ENCODE measurements at places on chromosomes 4 and X. TPM values are rescaled to one million over a fixed set of nuclear protein-coding genes. Genes with fewer than 3 reads are reported as not detected.

HOPX gene
- 7.8 TPM for total RNA-seq

GASK1B gene
- total RNA-seq: 56.9 TPM

COL25A1 gene
- total RNA-seq: 0.26 TPM

TMEM47 gene
- 43.8 TPM for total RNA-seq

DNA sequence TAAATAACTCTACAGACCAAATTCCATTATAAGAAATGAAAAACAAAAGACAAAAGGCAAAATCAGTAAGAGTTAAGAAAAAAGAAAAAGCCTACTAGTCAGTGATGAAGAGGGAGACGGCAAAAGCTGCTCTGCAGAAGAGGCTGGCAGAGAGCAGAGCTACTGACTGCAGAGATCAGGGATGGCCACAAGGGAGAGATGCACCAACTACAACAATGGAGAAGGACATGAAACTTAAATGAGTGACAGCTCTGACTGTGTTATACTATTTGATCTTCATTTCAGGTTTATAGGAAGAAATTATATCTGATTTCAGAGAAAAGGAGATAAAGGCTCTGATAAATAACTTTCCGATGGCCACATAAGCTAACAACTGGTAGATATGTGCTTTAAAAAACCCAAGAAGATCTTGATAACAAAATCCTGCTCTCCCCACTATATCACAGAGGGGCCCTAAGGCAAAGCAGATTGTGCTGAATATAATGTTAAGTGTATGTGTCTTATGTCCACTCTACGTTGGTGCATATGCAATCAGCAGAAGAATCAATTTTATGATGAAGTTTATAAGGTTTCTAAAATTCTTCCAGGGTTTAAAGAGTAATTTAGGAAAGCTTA is 58.4 kb upstream of the COX18 start:
- DNase-seq: no peak

DNA sequence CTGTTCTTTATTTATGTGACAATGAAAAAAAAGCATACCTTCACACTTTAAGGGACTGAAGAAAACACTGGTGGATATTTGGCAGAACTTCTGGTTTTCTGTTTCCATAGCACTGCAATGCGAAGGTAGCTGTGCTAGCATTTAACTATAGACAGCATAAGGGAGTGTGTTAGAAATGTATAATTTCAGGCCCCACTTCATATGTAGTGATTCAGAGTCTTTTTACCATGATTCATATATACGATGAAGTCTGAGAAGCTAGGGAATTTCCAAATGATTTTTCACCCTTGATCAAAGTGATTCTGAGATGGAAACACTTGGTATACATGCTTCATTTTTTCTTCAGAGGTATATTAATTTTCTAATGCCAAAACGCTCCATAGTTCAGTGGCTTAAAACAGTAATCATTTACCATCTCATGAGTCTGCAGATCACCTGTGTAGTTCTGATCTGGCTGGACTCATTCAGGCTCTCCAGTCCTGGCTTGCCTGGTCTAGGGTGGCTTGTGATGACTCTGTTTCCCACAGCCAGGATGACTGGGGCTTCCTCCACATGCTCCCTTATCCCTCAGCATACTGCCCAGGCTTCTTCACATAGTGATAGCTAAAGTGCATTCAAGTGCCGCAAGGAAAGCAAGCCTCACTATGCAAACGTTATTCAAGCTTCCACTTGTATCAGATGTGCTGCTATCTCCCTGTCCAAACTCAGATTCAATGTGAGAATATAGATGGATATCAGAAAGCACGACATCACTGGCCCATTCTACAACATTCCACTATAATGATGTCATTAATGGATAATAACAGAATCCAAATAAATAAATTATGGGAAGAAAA is 790.1 kb downstream of the TECRL start:
- DNase-seq: no peak

GRCh38 chr4:87895964-87896621 is 63.3 kb downstream of the MEPE start:
- peak; percentile 70 for DNase-seq

DNA sequence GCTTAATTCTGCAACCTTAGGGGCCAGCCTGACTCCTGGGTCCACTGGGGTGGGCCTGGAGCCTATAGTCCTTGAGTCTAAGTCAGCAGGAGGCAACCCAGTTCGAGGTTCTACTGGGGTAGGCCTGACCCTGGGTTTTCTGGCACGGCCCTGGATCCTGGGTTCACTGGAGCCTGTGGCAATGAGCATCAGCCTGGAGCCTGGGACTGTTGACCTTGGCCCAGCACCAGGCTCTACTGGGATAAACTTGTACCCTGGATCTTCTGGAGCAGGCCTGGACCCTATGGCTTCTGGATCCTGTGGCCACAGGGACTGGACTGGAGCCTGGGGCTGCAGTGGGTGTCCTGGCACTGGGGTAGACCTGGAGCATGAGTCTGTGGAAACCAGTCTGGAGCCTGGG is 874.3 kb upstream of the INTU start:
- DNase-seq: no peak

DNA sequence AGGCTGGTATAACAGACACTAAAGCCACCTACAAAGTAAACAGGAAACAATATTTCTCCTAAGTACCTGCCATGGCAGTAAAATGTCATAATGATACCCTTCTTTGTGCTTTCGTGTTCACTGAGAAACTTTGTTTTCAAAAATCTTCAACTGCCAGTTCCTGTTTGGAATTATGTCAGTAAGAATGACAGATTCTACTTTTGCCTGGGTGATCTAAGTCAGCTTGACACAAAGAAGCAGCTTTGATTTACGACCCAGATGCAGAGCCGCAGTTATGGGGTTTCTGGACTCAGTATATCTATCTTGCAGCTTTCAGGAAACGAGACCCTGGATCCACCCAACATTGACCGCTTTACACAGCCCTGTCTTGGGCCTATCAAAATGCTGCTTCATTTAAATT is 71.2 kb downstream of the SNX25 start:
- no peak for DNase-seq

DNA sequence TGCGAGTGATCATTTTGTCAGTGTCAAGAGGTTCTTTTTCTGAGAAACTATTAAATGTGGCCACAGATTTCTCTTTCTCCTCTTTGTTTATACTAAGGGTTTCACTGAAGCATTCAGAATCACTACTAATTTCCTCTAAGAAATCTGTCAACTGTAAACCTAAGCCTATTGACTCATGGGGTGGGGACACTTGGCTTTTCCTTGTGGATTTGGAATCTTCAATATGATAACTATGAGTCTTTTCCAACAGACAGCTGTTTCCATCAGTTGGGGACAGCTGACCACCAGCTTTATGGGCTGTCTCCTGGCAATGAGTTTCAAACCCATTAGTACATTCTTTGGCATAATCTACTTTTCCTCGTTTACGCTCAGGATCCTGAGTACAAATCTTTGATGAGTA is 13.8 kb downstream of the PGRMC1 start:
- DNase-seq: no peak

- DNase-seq: no peak
These were observed 25.8 kb downstream of the PDGFRA start for GRCh38 chr4:54254915-54255246.

DNA sequence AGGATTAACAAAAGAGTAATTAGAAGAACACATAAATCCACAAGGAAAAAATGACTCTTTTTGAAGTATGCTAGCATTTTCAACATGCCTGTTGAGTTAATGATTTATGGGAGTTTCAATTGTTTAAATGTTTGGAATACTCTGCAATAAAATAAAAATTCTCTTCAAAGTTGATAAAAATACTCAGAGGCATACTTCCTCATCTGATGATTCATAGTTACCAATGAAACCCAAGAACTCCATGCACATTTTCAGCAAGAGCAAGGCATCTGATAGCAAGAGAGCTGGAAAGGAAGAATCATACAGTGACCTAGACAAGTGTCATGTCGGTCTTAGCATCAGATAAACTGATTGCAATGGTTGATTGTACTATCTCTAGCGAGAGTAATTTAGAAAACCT is 443.7 kb upstream of the ATOH1 start:
- DNase-seq: no peak

DNA sequence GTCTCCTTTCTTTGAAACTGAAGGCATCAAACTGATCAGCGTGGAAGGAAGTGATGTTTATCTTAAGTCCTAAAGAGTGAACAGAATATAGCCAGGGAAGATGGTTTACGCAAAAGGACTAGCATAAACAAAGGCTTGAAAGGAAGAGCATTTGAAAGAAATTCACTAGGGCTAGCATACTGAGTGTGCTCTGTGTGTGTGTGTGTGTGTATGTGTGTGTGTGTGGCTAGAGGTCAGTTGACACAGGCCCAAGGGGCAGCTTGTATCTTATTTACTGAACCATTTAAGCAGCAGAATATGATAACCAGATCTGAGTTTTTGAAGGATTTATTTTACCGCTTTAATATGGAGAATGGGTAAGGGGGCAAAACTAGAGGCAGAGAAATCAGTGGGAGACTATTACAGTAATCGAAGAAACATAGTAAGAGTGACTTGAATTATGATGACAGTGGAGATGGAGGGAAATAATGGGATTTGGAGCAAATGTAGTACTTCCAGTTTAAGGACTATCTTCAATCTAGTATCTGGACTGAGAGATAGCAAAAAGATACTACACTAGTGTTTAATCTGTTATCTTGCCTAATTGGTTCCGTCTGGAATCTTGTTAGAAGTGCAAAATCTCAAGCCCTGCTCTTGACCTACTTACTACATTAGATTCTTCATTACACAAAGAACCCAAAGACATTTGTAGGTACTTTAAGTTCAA is 36.9 kb downstream of the CEP44 start:
- DNase-seq: no peak

GRCh38 chrX:77442728-77443127 is 4.5 kb upstream of the FGF16 start:
- DNase-seq: no peak

DNA sequence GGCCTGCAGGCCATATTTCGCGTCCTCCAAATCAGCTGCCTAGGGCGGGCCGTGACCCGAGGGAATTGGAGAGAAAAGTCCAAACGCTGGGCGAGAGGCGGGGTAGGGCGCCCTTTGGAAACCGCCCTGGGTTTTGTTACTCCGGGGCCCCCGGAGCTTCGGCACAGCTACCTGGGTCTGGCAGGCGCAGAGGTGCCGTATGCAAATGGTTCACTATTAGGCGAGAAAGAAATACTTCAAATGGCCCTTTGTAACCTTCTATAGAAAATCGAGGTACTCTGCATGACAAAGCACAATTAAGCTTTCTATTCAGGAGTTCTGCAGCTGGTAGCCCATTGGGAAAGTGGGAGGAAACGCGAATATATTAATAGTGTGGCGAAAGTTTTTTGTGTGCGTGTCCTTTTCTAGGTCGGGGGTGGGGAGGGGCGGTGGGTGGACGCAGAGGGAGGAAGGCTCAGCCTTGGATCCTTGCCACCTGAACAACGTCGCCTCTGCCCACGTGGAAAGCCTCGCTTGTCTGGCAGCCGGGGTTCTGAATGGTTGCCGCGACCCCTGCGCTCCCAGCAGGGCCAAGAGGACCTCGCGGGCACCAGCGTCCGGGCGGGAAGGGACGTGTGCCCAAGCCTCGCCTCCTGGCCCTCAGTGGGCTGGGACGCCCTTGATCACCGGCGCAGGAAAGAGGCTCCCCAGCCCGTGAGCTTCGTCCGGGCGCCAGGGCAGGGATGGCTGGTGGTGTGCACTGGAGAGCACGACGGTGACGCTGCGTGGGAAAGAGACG is 9.5 kb downstream of the GSX2 start:
- DNase-seq: no peak

GRCh38 chrX:20567108-20567507 is 300.4 kb upstream of the RPS6KA3 start:
- no peak for DNase-seq

GRCh38 chrX:8848441-8848840 is 47.3 kb upstream of the FAM9A start:
- DNase-seq: no peak

DNA sequence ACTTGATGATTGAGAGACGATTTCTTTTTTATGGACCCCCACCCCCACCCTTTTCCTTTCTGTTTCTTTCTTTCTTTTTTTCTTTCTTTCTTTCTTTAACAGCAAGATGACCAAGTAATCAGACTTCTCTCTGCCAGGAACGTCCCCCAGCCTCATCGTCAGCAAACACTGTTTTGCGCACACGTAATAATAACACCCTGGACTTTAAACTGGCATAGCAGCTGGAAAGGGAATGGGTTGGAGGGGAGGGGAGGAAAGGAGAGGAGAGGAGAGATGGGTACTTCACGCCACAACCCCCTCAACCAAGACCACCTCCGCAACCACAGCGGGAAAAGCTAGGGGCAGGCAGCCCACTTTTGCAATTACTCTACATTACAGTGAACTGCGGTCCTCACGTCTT is 1.1 kb downstream of the GABRA2 start:
- DNase-seq: no peak

- no peak for DNase-seq
These were observed 531.4 kb upstream of the TECRL start for GRCh38 chr4:64940698-64941097.

DNA sequence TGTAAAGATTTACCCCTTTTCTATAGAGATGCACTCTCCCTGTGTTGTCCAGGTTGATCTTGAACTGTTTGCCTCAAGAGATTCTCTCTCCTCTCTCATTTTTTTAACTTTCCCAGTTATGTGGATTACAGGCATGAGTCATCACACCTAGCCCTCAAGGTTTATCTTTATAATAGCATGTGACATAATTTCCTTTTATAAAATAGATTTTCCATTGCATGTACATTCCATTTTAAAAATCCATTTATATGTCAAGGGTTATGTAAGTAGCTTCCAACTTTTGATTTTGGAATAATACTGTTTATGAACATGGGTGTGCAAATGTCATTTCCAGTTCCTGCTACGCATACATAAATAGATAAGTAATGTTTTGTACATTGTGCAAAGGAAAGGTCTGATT is 20.6 kb downstream of the ZNF721 start:
- no peak for DNase-seq

DNA sequence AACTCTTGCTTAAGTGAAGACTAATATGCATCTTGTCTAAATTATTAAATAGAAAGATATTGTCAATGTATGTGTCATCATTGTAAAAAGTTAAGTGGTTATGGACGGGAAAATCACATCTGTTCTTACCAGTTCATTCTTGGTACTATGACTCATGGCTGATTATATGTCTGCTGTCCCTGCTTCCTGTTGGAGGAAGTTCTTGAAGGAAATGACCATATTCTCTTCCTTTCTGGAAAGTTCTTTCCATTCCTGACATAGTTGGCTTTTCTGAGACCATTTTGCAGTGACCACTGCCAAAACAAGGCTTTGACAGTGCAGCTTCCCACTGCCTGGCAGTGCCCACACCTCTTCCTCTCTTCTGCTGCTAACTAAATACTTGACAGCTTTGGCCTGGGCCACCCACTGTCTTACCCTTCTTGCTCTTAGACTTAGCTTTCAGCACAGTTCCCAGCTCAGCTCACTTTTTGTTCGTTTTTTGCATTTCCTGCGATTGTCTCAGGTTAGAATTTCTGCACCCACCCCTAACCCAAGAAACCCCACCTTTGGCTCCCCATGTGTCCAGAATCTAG is 13.2 kb upstream of the CLDN24 start:
- DNase-seq: no peak

Measured in right atrium auricular region (tissue), 2 donors.